ENCODE measurements at places on chromosomes 6 and 20.
A peak's percentile ranks its signal among the peaks of the same experiment; 100 is the strongest.

GRCh38 chr6:29958921-29959320 lies 16.6 kb downstream of the HLA-A start:
- DNase-seq = no peak

GRCh38 chr6:142412241-142412640 lies 110.4 kb downstream of the ADGRG6 start:
- no peak for DNase-seq

DNA sequence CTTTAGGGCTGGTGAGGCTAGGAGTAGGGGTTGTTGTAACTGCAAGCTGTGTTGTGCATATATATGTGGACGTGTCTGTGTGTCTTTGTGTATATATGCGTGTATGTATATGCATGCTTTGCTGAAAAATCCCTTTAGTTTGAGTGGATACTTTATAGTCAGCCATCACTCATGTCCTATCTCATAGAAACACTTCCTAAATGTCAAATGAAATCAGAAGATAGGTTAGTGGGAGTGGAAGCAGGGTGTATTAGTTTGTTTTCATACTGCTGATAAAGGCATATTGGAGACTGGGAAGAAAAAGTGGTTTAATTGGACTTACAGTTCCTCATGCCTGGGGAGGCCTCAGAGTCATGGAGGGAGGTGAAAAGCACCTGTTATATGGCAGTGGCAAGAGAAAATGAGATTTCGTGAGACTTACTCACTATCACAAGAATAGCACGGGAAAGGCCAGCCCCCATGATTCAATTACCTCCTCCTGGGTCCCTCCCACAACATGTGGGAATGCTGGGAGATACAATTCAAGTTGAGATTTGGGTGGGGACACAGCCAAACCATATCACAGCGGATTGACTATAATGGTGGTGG lies 131.1 kb downstream of the JARID2 start:
- no peak for DNase-seq

DNA sequence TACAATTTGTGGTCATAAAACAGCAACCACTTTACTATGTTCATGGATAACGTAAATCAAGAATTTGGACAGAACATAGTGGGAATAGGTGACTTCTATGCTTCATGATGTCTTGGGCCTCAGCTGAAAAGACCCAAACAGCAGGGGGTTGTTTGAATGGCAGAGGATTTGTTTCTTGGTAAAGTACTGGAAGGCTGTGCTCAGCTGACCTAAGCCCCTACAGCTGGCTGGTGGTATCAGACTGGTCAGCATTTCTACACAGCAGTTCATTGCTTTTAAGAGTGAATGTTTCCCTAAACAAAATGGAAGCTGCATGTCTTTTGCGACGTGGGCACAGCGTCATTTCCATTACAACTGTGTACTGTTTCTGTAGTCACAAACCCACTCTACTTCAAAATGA lies 148.5 kb upstream of the DEFB112 start:
- no peak for DNase-seq

- DNase-seq = no peak
Observed at GRCh38 chr6:139530561-139530960, 156.1 kb upstream of the CITED2 start.

GRCh38 chr6:73180763-73181619 lies 44.3 kb downstream of the KHDC1L start:
- DNase-seq = peak; percentile 72

DNA sequence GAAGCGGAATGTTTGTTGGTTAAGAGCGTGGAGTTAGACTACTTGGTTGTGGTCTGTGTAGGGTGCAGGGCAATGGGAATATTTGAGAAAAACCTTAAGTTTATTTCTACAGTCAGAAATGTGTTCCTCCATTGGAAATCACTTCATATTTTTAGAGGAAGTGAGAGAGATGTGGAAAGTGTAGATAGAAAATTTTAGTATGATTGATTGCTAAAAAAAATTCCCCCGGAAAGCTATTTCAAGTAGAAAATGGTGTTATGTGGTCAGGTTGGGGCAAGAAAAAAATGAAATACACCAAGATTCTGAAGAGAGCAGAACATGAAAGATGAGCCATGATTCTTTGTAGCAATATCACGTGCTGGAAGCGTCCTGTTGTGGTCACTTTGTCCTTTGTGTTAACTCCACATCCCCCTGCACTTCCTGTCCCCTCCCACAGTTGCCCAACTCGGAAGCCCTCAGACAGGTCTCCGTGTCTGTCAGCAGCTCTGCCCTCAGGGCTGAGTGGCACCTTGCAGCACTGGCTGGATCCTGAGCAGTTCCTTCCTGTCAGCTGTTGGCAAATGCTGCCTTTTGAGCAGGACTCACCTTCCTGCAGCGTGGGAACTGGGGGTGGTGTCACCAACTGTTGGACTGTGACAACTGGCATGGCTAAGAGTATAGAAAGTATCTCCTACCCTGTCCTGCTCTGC lies 137.5 kb upstream of the SLC24A3 start:
- no peak for DNase-seq

DNA sequence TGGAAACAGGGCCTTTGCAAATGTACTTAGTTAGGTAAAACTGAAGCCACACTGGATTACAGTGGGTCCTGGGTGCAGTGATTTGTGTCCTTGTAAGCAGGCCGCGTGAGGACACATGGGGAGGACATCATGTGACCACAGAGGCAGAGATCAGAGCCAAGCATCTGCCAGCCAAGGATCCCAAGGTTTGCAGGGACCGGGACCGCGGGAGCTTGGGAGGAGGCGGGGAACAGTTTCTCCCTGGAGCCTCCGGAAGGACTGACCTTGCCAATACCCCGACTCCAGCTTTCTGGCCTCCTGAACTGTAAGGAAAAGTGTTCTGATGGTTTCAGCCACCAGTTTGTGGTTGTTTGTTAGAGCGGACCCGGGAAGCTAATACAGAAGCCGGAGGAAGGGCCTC lies 500.9 kb downstream of the PREX1 start:
- DNase-seq = no peak

- DNase-seq = no peak
Observed at GRCh38 chr6:106959985-106960384, 14.5 kb downstream of the CD24 start.
